ENCODE measurements at places on chromosomes 2 and 18.

- no peak for DNase-seq
Observed at GRCh38 chr2:29770846-29771245, 150.5 kb downstream of the ALK start.

DNA sequence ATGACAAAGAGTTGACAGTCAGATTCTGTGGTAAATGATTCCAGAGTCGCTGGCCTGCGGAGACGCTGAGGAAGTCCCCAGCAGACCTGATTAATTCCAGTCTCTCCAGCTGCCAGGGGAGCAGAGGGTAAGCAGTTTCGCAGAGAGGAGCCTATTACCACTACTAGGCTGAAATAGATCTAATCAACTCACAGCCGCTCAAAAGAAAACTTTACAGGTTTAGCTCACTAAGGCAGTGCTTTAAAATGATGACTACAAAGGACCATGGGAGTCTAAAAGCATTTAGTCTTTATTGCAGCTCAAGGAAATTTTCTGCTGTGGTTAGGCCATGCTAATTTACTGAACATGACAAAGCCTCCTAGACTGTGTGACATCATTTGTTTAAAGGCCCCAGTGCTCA, 445.6 kb upstream of the POU3F3 start:
- no peak for DNase-seq

DNA sequence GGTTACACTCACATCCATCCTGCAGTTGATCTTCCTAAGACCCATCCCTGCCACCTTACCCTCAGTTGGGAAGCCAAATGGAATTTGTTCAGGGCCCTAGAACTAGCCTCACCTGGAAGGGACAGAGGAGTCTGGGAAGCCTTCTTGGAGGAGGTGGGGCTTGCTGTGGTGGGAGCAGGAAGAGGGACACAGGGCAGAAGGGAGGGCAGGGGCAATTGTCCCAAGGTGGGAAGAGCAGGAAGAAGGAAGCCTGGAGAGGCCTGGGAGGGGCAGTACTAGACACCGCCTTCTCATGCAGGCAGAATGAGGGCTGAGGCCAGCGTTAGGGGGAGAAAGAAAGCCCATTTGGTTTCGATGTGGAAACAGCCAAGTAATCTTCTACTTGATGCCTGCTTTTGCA, 34.1 kb upstream of the ASPRV1 start:
- DNase-seq = no peak

GRCh38 chr2:397926-398325, 110.0 kb upstream of the ALKAL2 start:
- DNase-seq = no peak

- DNase-seq = no peak
Observed at GRCh38 chr2:71777946-71778345, 324.6 kb downstream of the DYSF start.

Data from effector memory CD8-positive, alpha-beta T cell (primary cell).